GM12878 (cell line): ENCODE measurements at places on chromosomes 7 and 10. TPM values are rescaled to one million over a fixed set of nuclear protein-coding genes. Genes with fewer than 3 reads are reported as not detected.

- DNase-seq, result no peak
Observed at GRCh38 chr7:133518718-133519117, 265.8 kb downstream of the EXOC4 start.

GRCh38 chr10:12448729-12449391 is 99.5 kb downstream of the CAMK1D start:
- peak; percentile 59 for DNase-seq

DNA sequence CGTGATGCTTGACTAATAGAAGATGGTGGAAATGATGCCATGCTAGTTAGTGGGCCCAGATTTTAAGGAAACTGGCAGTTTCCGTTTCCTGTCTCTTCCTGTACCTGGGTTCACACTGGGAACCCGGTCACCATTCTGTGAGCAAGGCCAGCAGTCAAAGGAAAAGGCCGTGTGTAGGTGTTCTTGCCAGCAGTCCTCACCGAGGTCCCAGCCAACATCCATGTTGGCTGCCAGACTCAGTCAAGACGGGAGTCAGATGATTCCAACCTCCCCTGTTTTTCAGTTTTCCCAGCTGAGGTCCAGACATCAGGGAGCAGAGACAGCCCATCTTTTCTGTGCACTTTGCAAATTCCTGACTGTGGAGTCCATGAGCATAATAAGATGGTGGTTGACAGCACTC is 15.2 kb upstream of the PILRB start:
- DNase-seq, result no peak

- no peak for DNase-seq
Observed at GRCh38 chr7:31069860-31070555, 17.9 kb downstream of the ADCYAP1R1 start.

GRCh38 chr10:19815731-19816410 is 361 bp upstream of the PLXDC2 start:
- no peak for DNase-seq

GRCh38 chr7:6422926-6423632 is 24.7 kb downstream of the DAGLB start:
- no peak for DNase-seq

DNA sequence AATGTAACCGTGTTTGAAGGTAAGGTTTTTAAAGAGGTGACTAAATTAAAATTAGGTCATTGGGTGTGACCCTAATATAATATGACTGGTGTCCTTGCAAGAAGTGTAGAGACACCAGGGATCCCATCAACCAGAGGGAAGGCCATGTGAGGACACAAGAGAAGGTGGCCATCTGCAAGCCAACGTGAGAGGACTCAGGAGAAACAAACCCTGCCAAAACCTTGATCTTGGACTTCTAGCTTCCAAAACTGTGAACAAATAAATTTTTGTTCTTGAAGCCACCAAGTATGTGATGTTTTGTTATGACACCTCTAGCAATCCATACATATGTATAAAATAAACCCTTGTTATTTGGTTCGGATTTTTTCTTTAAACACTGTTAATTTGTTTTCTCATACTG is 144.3 kb downstream of the CDK14 start:
- DNase-seq, result no peak

GRCh38 chr10:114491933-114492332 is 87.6 kb upstream of the AFAP1L2 start:
- no peak for DNase-seq

DNA sequence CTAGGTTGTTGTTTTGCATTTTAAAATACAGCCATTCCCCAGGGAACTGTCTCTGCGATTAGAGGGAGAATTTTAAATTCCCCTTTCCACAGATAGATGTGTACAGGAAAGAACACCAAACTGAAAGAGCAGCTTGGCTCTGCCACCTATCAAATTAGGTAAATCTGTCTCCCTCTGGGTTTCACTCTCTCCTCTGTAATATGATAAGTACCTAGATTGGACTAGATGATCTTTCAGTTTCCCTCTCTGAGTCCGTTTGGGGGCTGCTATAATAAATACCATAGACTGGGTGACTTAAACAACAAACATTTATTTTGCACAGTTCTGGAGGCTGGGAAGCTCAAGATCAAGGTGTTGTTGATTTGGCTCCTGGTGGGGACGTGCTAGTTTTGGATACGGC is 186.0 kb downstream of the KIF20B start:
- DNase-seq, result no peak

- DNase-seq, result no peak
Observed at GRCh38 chr7:121515229-121515628, 119.1 kb upstream of the FAM3C start.

DNA sequence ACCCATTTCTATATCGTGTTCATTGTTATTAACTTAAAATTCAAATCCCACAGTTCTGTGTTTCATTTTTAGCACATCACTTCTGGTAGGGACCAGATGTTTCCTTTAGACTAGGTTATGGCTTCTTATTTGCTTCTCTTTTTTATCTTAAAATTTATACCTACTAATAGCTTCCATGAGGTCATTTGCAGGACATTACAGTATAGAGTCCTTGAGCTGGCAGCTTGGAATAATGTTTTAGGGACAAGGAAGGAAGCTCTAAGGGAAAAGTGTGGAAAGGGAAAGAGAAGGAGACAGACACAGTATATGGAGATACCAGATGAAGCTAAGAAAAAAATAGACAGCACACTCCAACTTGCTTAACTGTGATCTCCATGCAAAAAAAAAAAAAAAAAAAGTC is 48.8 kb upstream of the CD36 start:
- no peak for DNase-seq

- DNase-seq, result no peak
Observed at GRCh38 chr7:4050126-4050660, 631.9 kb upstream of the FOXK1 start.

GRCh38 chr10:3482200-3482993 is 302.6 kb downstream of the KLF6 start:
- DNase-seq, result peak; percentile 51

- no peak for DNase-seq
Observed at GRCh38 chr10:103745341-103746247, 109.8 kb downstream of the SH3PXD2A start.

DNA sequence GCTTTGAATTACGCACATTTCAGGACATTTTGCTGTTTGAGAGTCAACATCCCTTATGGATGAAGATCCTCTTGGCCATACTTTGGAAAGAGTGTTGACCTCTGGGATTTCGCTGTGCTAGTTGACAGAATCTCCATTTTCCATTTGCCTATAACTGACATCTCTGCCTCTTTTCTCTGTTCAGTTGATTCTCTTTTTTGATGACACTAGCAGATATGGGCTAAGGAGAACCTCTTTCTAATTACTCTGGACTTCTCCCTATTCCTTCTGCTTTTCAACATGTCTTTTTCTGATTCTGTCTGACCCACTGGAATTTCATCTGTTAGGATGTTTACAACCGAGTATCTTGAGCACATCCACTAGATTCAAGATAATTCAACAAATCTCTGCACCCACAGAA is 311.5 kb downstream of the CAMK1D start:
- DNase-seq, result no peak

GRCh38 chr10:124736491-124737136 is 7.6 kb downstream of the FAM53B start:
- DNase-seq, result no peak

DNA sequence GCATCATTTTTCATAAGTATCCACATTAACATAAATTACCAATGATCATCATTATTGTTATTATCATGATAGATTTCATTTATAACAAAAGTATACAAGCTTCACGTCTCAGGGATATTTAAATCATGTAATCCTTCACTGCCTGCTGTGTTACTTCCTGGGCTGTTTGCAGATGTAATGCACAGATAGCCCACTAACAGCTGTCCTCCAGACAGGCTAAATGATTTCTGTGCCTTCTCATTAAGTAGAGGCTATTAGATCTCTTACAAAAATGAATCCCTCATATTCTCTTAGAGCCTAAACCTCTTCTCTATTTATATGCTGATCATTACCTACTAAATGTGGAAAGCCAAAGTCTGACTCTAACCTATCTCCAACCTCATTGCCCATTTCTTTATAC is 9.3 kb downstream of the PCLO start:
- no peak for DNase-seq

DNA sequence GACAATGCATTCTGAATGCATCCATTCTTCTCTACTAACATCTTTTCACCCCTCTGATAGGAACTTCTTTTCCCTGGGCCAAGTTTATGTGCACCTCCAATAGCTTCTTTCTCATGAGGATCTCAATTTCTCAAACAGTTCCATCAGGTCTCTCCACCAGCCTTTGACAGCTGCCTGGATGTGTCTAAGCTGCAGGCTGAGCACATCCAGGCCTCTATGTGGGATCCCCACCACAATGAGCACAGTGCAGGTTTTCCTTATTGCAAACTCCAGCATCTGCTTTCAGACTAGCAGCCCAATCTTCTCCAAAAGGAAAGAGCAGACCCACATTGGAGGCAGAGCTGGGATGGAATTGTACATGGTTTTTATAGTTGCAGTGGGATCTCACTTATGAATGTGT is 145.3 kb upstream of the TBX20 start:
- no peak for DNase-seq

DNA sequence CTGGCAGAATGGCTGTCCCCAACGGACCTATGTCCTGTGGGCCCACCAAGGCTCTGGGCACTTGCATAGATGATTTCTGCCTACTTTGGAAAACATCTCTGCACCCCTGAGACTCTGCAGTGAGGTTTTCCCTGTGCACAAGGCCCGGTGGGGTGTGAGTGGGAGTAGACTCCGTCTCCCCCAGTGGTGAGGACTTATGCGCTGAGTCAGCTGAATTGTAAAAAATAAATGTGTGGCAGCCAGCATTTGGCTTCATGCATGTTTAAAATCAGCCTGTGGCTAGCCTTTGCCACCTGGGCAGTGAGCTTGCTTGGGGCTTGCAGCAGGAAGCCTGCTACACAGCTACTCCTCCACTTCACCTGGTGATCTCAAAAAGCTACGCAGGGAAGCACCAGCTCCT is 139.3 kb upstream of the WDR11 start:
- DNase-seq, result no peak

DNA sequence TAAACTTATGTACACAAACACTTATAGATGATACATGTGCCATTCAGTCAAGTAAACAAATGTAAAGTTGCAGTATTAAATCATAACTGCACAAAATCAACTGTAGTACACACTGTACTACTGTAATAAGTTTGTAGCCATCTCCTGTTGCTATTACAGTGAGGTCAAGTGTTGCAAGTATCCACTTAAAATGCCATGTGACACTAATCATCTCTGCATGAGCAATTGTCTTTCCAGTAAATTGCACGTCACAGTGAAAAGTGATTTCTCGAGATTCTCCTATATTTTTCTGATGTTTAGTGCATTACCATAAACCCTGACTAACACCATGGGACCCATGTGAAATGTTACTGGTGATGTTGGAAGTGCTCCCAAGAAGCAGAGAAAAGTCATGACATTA is 293.3 kb upstream of the SP4 start:
- no peak for DNase-seq

GRCh38 chr10:102644066-102644645 is at the start of gene TRIM8:
Gene TRIM8 (plus strand): TSS chr10:102644479. CDS start chr10:102644618, 139 bp downstream.
- DNase-seq, result no peak

TLX1 gene
- not detected in 2 replicates for total RNA-seq

MUC3A gene
- 0.10 and 0.24 TPM in 2 replicates for total RNA-seq

LRIT2 gene
- not detected in 2 replicates for total RNA-seq

TMEM270 gene
- not detected in 2 replicates for total RNA-seq

AMZ1 gene
- total RNA-seq, result 1.2 and 1.4 TPM in 2 replicates

OR6V1 gene
- not detected in 2 replicates for total RNA-seq

OPN4 gene
- total RNA-seq, result not detected in 2 replicates

PPA1 gene
- 254 and 260 TPM in 2 replicates for total RNA-seq

DGKI gene
- total RNA-seq, result 15.9 and 17.7 TPM in 2 replicates

FKBP6 gene
- total RNA-seq, result not detected in 2 replicates
